CD4-positive, alpha-beta T cell treated with Interleukin-4 for 4 hours (primary cell): ENCODE measurements at places on chromosomes 1 and 21.

- no peak for DNase-seq
Observed at GRCh38 chr1:204889681-204890383, 19.2 kb downstream of the NFASC start.

DNA sequence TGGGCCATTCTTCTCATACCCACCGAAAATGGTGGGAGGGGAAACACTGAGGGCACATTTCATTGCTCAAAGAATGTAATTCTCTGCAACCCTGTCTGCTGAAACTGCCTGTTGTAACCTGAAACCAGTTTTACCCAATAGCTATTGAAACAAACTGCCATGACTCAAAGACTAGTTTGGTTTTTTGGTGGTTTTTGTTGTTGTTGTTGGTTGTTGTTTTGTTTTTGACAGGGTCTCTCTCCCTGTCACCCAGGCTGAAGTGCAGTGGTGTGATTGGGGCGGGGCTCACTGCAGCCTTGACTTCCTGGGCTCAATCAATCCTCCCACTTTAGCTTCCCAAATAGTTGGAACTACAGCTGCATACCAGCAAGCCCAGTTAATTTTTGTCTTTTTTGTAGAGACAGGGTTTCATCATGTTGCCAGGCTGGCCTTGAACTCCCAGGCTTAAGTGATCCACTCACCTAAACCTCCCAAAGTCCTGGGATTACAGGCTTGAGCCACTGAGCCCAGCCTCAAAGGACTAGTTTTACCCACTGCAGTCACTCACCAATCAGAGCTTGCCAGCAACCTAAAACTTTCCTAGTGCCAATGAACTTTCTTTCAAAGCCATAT is 2.1 kb upstream of the IPP start:
- DNase-seq = no peak

DNA sequence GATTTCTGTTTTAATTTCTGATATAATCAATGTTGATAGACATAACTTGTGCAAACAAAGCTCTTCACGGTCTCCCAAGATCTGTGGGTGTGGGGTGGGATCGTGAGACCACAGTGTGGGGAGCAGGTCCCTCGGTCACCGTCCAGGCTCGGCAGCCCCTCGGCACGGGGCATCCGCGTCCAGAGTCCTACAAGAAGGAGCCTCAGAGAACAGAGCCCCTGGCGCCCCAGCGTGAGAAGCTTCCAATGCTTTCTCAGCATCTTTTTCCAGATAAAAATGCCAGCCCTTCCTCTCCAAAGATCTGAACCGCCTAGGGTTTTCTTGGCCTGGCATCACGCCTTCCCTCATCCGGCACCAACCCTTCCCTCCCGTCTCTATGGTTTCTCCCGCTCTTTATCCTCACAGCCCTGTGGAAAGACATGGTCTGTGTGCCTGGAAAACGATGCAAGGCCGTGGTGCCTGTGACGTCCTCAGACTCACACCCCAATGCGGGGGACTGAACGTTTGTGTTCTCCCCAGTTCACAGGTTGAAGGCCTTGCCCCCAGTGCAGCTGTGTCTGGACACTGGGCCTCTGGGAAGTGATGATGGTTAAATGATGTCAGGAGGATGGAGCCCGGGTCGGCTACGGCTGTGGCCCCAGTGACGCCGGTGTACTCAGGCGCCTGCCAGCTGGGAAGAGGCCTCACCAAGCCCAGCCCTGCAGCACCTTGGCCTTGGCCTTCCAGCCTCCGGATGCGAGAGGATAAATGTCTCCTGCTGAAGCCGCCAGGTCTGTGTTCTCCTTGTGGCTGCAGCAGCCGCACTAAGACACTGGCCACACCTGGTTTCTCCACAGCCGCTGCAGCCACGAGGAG is 45.9 kb upstream of the COL6A2 start:
- no peak for DNase-seq

GRCh38 chr1:46553506-46553905 is 2.1 kb upstream of the KNCN start:
- DNase-seq = no peak

DNA sequence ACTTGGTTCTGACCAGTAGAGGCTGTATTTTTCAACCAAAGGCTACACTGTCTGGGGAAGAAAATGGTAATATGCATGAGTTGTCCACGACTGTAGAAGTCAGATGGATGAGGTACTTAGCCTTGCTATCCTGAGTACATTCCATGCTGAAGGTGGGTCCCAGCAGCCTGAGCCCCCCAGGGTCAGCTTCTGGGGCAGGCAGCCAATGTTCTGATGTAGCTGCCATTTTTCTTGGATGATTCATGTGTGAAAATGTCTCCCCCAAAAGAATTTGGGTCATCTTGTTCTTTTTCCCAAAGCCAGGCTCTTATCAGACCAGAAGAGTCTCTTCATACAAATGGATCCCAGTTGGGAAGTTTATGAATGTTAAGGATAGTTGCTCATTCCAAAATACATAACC is 172.2 kb upstream of the UBE2U start:
- DNase-seq = no peak
